ENCODE measurements at places on chromosomes 5 and 9.

DNA sequence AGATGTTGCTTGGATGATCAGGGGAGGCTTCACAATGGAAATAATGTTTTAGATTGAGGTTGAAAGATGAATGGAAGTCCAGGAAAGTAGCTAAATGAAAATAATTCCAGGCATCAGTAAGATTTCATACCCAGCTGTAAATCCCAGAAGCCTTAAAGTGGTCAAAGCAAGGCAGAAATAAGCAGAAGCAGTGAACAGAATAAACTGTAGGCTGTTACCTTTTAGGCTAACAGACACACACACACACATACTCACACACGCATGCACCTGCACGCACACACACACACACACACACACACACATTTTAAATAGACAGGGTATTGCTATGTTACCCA, 175.3 kb downstream of the WDR70 start:
- no peak for DNase-seq

DNA sequence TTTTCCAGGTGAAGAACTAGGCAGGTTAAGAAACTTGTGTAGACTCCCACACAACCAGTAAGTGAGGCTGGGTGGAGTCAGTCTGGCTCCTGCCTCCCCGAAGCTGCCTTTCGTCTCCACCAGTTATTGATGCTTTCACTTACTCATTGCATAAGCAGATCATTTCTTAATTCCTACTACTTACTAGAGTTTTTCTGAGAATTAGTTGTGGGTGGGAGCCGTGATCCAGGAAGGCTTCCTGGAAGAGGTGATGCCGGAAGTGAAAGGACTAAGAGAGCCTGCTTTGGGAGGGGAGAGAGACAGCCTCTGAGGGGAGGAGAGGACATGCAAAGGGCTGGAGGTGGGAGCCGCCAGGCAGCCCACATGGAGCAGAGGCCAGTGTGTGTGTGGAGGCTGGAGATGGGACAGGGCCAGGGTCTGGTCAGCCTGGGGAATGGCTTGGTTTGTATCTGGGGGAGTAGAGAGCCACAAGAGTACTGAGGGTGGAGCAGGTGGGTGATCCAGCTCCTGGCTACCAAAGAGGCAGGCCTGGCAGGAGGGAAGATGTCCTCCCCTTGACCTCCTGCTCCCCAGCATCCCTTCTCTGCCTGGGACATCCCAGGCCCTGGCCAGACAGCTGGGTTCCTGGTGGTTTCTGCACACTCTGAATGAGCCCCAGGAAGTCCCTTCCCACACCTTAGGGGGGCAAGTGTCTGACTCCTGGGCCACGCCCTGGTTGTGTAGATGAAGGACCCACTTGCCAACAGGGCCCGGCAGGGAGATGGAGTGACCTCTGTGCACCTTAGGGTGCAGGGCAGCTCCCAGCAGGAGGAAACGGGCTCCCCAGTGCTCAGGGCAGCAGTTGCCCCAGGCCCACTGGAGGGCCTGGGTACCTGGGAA, 12.2 kb upstream of the CARD19 start:
- no peak for DNase-seq

GRCh38 chr9:111598733-111599091, 735 bp downstream of the PTGR1 start:
- DNase-seq, result no peak

DNA sequence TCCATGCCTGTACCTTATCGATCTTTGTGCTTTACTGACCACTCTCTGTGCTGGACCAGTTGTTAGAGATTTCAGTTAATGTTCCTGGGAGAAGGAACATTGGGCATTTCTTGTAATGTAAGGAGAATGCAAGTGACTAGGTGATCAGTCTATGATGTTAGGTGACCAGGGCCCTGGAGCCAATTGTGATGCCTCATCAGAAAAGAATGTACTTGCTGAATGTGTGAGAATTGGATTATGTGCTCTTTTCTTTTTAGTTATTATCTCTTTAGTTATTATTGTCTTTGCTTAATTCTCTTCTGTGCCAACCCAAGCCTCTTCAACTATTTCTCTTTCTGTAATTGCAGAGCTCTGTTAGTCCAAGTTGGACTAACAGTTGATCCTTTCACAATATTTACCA, 92.9 kb downstream of the LRRC70 start:
- no peak for DNase-seq

DNA sequence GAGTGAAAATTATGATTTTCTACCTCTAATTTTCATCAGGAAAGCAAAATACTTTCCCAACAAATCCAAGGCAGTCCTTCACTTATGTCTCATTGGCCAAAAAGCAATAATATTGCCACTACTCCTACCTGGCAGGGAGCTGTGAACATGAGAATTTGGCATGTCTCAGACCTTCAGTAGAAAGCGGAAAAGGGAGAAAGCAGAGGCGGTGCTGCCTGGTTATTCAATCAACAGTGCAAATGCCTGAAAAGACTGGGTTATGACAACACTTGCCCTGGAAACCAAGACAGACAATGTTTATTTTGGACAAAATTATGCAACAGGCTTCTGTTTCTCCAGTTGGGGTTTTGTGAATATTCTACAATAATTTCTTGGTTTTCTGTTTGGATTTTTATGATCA, 194.4 kb downstream of the TAF11L14 start:
- no peak for DNase-seq

GRCh38 chr5:73540192-73540591, 25.2 kb downstream of the ANKRA2 start:
- DNase-seq, result no peak

DNA sequence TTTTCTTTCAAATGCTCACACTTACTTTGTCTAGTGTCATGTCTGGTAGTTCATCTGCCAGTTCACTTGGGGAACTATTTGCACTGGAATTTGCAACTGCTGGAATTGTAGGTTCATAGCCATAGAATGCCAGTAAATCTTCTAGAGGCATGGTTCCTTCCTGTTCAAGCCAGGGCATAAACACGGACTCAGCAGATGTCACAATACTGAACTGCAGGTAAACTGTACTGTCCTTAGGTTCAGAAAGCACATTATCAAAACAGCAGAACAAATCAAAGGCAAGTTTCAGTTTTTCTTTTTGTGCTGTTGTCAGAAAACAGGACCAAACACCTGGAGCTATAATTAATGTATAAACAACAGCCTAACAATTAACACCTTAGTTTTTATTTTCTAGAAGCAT, 13.1 kb downstream of the MIER3 start:
- no peak for DNase-seq

DNA sequence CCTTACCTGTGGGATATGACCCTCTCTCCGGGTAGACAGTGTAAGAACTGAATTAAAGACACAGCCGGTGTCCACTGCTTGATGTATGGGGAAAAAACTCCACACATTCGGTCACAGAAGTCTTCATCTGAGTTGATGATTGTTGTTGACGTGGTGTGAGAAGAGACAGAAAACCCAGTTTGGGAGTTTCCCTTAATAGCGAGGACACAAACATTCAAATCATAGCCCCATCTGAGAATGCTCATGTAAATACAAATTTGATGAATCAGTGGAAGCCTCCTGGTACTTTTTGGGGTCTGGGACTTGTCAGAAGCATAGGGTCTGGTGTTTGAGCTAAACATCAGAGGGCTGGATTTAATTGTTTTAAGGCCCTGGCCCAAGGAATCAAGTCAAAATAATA, 11.0 kb downstream of the HAVCR1 start:
- DNase-seq, result no peak

GRCh38 chr9:73577848-73578247, 426.2 kb downstream of the ANXA1 start:
- peak; percentile 29 for DNase-seq

DNA sequence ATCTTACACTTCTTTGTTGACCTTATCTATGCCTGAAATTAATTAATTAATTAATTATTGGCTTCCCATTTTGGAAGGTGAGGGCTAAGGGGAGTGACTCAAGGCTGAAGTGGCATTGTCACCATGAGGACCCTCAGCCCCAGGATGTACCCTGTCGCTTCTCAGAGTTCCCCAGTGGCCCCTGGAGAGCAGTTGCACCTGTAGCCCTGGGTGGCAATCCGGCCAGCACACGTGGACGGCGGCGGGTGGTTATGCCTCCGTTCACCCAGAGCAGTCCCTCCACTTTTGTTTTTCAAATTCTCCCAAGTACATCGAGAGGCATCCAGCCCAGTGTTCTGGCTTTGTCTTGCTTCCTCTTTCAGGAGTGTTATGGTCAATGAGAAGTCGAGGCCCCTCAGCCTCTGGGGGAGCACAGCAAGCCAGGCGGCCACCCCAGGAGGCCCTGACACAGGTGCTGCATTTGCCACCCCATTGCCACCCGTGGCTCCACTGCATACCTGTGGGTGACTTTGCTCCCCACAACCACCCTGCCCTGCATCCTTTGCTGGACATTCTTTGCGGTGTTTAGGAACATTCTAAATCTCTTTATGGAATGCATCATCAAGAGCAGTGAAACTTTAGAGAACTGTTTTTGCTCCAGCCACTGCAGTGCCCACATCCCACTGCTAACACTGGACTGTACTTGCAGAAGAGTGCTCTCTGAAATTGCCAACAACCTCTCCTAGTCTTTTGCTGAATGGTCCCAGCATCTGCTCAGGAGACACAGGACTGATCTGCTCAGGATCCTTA, 11.5 kb upstream of the IRX2 start:
- DNase-seq, result no peak

DNA sequence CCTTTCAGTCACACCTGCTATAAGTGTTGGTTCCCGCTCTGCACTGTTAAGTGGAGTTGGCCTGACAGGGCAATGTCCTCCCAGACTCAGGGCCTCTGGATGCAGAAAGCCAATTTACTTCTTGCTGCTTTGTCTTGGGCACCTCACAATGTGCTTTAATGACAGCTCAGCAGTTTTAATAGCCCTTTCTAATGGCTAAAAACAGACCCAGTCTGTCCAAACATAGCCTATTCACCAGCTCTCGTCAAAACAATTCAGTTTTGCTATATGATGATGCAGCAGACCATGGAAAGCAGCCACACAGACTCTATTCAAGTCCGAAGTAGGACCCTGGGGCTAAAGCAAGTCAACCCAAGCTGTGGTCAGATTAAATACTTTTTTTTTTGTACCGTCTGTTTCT, 529.1 kb upstream of the SEMA6A start:
- DNase-seq, result peak; percentile 21

DNA sequence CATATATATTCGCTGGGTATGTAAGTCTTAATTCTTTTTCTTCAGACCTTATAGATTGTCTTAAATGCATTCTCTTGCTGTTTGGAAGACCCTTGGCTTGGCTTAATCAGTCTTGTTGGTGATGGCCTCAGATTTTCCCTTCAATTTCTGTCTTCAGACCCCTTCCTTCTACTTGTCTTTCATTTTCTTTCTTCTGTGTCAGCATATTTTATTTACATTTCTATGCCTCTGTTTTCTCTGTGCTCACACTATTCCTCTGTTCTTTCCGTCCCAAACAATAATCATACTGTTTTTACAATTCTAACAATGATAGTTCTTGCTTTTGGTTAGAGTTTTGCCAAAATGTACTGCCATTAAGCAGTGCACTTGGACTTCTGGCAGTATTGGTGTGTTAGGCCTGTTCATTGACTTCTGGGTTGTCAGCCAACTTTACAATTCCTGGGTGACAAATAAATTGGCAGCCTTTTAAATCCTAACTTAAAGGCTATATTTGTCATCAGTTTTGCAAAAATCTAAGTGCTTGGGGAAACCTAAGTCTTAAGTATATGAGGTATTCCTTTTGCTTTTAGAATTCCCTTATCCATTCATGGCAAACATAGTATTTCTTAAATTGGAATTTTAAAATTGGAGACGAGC, 8.0 kb downstream of the SRFBP1 start:
- no peak for DNase-seq

GRCh38 chr9:4344946-4345345, 45.1 kb upstream of the GLIS3 start:
- DNase-seq, result no peak

DNA sequence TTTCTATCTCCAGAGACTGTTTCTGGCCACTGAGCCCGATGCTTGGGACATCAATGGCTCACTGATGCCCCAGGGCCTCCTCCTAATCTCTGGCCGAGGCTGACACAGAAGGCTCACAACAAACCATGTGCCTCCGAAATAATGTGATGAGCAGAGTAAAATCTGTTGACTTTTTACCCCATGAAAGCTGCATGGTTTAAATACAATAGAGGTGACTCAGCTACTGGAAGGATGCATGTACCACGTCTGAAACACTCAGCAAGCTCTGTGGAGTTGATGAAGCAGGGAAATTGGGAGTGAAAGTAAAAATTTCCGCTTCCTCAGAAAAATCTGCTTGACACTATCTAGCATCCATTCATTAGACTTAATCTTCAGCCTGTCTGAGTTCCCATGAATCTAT, 111.1 kb upstream of the EQTN start:
- DNase-seq, result no peak

Data from BE2C (cell line).